ENCODE measurements at places on chromosomes 3 and 15. TPM values are rescaled to one million over a fixed set of nuclear protein-coding genes. Genes with fewer than 3 reads are reported as not detected.

DNA sequence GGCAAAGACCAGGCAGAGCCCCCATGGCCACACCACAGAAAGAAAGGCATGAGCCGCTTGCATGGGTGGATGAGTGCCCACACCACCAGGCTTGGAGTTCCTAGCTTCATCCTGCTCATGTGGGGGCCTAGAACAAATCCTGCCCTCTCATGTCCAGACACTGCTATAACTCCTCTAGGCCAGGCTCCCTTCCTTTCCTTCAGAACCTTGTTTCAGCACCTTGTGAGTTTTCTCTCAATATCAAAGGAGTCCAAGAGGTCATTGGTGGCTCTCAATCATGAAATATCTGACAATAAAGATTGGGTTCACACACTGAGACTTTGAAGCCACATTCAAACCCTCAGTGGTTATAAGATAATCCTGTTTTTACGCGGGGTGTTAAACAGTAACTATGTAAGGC is 12.7 kb downstream of the SLC6A20 start:
- no peaks in the 10 kb centered on the region for H3K27me3 ChIP-seq
- no peak overlapping the region for H3K4me3 ChIP-seq
- no peaks in the 10 kb centered on the region for H3K4me1 ChIP-seq
- no peak for DNase-seq

Gene FAH
- polyA plus RNA-seq = 24.0 TPM

DNA sequence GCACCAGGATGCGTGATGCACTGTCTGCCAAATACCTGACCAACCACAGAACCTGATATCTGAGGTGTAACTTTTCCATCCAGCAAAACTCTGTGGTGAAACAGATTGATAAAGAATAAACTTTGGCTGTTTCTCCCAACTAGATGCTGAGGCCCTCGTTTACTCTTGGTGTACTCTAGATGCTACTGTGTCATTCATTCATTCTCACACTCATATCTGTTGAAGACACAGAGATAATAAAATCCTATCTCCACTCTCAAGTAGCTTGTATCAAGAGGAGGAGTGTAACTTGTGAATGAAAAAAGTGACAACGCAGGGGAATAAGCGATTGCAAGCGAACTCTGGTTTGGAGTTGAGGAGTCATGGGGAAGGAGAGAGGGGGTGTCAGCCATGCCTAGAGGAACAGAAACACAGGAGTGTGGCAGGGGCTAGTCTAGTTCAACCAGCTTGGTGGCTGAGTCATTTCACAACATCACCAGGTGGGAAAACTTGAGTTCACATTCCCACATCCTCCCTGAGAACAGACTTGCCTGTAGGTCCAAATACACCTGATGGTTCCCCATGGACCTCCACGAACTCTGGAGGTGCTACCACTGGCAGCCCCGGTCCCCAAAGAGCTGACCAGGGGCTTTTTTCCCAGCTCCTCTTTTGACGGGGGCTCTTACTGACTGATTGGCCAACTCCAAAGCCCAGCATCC is 73.3 kb upstream of the SNRK start:
- no peak overlapping the region for H3K4me3 ChIP-seq
- no peak overlapping the region for H3K27ac ChIP-seq
- H3K27me3 ChIP-seq = no peaks in the 10 kb centered on the region

GRCh38 chr3:194957743-194958240 is 272.1 kb downstream of the FAM43A start:
- H3K4me1 ChIP-seq = peaks cover 6% of the 10 kb centered on the region
- H3K27me3 ChIP-seq = no peaks in the 10 kb centered on the region

DNA sequence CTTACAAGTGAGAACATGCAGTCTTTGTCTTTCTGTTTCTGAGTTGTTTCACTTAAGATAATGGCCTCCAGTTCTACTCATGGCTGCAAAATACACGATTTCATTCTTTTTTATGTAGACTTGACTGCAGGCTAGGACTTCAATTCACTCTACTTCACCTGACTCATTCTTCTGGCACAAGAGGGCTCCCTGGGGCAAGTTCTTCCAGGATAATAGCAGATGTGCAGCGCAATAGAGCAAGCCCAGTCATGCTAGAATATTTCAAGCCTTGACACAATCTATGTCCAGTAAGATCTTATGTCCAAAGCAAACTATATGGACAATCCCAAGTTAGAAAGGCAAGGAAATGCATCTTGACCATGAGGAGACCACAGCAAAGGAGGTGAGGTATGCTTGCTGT is 211.7 kb upstream of the GADL1 start:
- no peak overlapping the region for H3K4me3 ChIP-seq
- no peaks in the 10 kb centered on the region for H3K36me3 ChIP-seq
- no peaks in the 10 kb centered on the region for H3K27me3 ChIP-seq
- H3K4me1 ChIP-seq = no peaks in the 10 kb centered on the region
- no peak overlapping the region for H3K27ac ChIP-seq
- no peak for DNase-seq

GRCh38 chr15:92667287-92667904 is 11.8 kb upstream of the FAM174B start:
- no peak overlapping the region for H3K4me3 ChIP-seq
- no peaks in the 10 kb centered on the region for H3K36me3 ChIP-seq
- H3K27ac ChIP-seq = no peak overlapping the region
- H3K27me3 ChIP-seq = no peaks in the 10 kb centered on the region
- DNase-seq = no peak

GRCh38 chr15:38888701-38889221 is 324.1 kb upstream of the RASGRP1 start:
- peaks cover 13% of the 10 kb centered on the region for H3K4me1 ChIP-seq
- no peak overlapping the region for H3K27ac ChIP-seq
- DNase-seq = no peak
- no peaks in the 10 kb centered on the region for H3K36me3 ChIP-seq
- no peaks in the 10 kb centered on the region for H3K27me3 ChIP-seq

GRCh38 chr3:34155666-34156065 is 357.2 kb downstream of the PDCD6IP start:
- DNase-seq = no peak
- peaks cover 7% of the 10 kb centered on the region for H3K4me1 ChIP-seq
- no peaks in the 10 kb centered on the region for H3K36me3 ChIP-seq
- no peak overlapping the region for H3K27ac ChIP-seq

DNA sequence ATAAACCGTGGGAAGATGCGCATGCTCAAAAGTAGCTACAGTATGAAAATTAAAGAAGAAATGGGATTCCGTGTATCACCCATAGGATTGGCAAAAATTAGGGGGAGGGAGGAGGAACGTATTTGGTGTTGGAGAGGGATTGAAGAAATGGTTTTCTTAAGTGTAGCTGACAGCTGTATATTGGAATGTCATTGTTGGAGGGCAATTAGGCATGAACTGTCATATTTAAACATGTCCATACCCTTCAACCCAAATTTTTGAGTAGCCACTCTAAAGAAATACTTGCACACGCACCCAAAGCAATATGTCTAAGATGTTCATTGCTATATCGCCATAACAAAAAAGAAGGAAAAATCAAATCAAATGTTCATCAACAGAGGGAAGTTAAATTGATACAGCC is 144.7 kb downstream of the TLE3 start:
- H3K27ac ChIP-seq = no peak overlapping the region
- no peaks in the 10 kb centered on the region for H3K4me1 ChIP-seq
- H3K4me3 ChIP-seq = no peak overlapping the region
- no peaks in the 10 kb centered on the region for H3K36me3 ChIP-seq

GRCh38 chr15:76588811-76589747 is 252.5 kb downstream of the ISL2 start:
- no peaks in the 10 kb centered on the region for H3K36me3 ChIP-seq
- no peaks in the 10 kb centered on the region for H3K27me3 ChIP-seq
- no peak overlapping the region for H3K27ac ChIP-seq
- no peak for DNase-seq
- no peak overlapping the region for H3K4me3 ChIP-seq

- H3K4me3 ChIP-seq = no peak overlapping the region
- peaks cover 36% of the 10 kb centered on the region for H3K36me3 ChIP-seq
- H3K27ac ChIP-seq = no peak overlapping the region
Observed at GRCh38 chr15:80967451-80967850, 22.2 kb downstream of the MESD start.

DNA sequence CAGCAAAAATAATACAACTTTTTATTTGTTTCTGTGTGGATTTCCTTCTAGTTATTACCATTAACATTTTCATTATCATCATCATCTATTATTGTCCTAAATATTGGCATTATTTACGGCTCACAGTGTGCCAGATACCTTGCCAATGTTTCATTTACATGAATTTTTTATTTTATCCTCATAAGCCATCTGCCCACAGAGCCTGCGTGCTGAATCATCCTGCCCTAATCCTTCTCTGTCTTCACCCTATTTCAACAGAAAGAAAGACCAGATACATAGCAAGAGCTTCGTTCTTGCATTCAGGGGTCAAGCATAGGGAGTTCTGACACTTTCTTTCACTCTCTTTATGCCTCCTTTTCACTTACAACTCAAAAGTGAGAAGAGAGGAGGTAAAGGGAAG is 82.0 kb downstream of the KCNMB2 start:
- no peak for DNase-seq
- no peak overlapping the region for H3K27ac ChIP-seq
- no peaks in the 10 kb centered on the region for H3K36me3 ChIP-seq
- H3K4me3 ChIP-seq = no peak overlapping the region

Gene IL17RB
- polyA plus RNA-seq = not detected

Gene ARIH1
- 13.5 TPM for polyA plus RNA-seq

Gene CYP1A2
- polyA plus RNA-seq = not detected

GRCh38 chr3:143633816-143634215 is 214.5 kb downstream of the SLC9A9 start:
- H3K36me3 ChIP-seq = peaks cover 12% of the 10 kb centered on the region
- no peak overlapping the region for H3K27ac ChIP-seq
- H3K27me3 ChIP-seq = no peaks in the 10 kb centered on the region

DNA sequence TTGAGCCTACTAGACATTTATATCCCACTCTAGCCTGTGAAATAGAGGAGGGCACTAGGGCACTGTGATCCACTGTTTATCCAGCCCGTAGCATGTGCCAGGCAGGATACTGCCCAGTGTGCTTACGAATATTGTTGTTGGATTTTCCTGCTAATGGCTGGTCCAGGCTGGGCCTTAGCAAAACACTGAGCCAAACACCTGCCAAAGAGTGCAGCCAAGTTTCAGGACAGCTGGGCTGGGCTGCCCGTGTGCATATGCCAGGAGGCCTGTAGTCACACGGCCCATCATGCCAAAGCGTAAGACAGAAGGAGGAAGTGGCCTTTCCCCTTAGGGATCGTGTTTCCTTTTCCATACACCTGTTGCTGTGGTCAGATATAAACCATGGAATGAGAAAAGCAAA is 54.5 kb upstream of the ABHD10 start:
- H3K4me3 ChIP-seq = no peak overlapping the region
- no peak overlapping the region for H3K27ac ChIP-seq
- H3K4me1 ChIP-seq = no peaks in the 10 kb centered on the region
- no peaks in the 10 kb centered on the region for H3K36me3 ChIP-seq
- no peak for DNase-seq

- H3K27me3 ChIP-seq = no peaks in the 10 kb centered on the region
- H3K36me3 ChIP-seq = no peaks in the 10 kb centered on the region
- no peak overlapping the region for H3K27ac ChIP-seq
- H3K4me1 ChIP-seq = no peaks in the 10 kb centered on the region
- no peak for DNase-seq
Observed at GRCh38 chr15:53482055-53482454, 277.4 kb downstream of the WDR72 start.

Gene APOD
- polyA plus RNA-seq = not detected

Gene NDN
- 0.85 TPM for polyA plus RNA-seq

Gene PRKCD
- 329 TPM for polyA plus RNA-seq

GRCh38 chr3:57133157-57133556 is 32.0 kb downstream of the IL17RD start:
- H3K4me1 ChIP-seq = no peaks in the 10 kb centered on the region
- H3K4me3 ChIP-seq = no peak overlapping the region

DNA sequence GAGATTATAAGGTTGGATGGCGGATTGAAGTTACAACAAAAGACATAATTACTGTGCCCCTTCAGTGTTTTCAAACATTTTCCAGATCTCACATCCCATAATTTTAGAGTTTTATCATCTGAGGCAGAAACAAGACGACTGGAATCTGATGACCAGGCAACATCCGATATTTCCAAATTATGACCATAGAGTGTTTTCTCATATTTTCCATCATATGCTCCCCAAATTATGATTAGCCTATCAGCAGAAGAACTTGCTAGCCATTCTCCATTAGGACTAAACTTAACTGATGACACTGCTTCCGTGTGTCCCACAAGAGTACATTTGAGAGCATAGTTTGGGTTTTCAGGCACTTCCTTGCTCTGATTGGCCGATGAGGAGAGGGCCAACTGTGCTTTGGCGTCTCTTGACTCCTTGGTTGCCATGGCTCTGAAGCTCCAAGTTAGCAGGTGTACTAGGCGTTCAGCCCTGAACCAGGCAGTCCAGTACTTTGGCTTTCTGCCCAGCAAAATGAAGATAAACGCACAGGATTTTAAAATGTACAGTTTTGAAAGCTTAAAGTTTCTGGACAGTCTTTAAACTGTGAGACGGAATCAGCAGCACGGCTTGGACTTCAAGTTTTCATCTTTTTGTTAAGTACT is 638 bp downstream of the WDR5B start:
- H3K27me3 ChIP-seq = no peaks in the 10 kb centered on the region
- peaks cover 2% of the 10 kb centered on the region for H3K36me3 ChIP-seq
- peak overlapping the region; percentile 73 for H3K4me3 ChIP-seq
- DNase-seq = peak; percentile 55

- DNase-seq = no peak
- H3K4me1 ChIP-seq = peaks cover 7% of the 10 kb centered on the region
- no peaks in the 10 kb centered on the region for H3K36me3 ChIP-seq
Observed at GRCh38 chr15:38698254-38698653, 133.6 kb upstream of the RASGRP1 start.

Gene GP9
- 0.74 TPM for polyA plus RNA-seq

Gene ZPLD1
- not detected for polyA plus RNA-seq

DNA sequence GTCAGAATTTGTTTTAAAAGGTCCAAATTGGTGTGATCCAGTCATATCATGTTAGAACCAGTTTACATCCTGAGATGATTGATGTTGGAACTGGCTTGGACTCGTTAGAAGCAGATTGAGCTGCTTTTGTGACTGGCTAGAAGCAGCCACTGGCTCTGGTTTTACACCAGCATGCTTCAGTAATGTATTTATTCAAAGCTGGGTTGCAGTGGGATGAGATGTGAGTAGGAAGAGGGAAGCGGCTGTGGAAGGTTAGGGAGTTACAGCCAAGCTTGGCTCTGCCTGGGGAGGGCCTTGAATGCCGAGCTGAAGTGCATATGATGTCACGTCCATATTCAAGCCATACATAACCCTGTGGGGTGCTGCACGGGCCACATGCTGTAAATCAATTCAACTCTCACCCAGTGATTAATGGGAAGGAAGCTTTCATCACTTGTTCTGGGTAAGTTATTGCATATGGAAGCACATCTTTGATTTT is 104.0 kb upstream of the SMAD3 start:
- no peak overlapping the region for H3K4me3 ChIP-seq
- H3K27me3 ChIP-seq = no peaks in the 10 kb centered on the region
- no peak for DNase-seq
- no peaks in the 10 kb centered on the region for H3K36me3 ChIP-seq
- H3K27ac ChIP-seq = no peak overlapping the region

Gene CHRNA7
- 2.6 TPM for polyA plus RNA-seq

Gene RPP25
- polyA plus RNA-seq = 6.5 TPM

GRCh38 chr3:64518950-64519349 is 168.8 kb downstream of the ADAMTS9 start:
- H3K36me3 ChIP-seq = no peaks in the 10 kb centered on the region
- no peaks in the 10 kb centered on the region for H3K27me3 ChIP-seq
- H3K27ac ChIP-seq = no peak overlapping the region

GRCh38 chr3:128341659-128342395 is 124.9 kb downstream of the DNAJB8 start:
- no peaks in the 10 kb centered on the region for H3K27me3 ChIP-seq
- no peak overlapping the region for H3K27ac ChIP-seq
- no peaks in the 10 kb centered on the region for H3K4me1 ChIP-seq
- no peak overlapping the region for H3K4me3 ChIP-seq
- no peak for DNase-seq
- H3K36me3 ChIP-seq = peaks cover 57% of the 10 kb centered on the region

Measured in CD14-positive monocyte (primary cell).